ENCODE measurements at places on chromosomes 4 and X. TPM values are rescaled to one million over a fixed set of nuclear protein-coding genes. Genes with fewer than 3 reads are reported as not detected.

The GPC4 gene
- 50.0 TPM for polyA plus RNA-seq

The NDNF gene
- 10.1 TPM for polyA plus RNA-seq

The OTC gene
- polyA plus RNA-seq = not detected

The PACRGL gene
- polyA plus RNA-seq = 17.7 TPM

The EMCN gene
- polyA plus RNA-seq = 65.6 TPM

DNA sequence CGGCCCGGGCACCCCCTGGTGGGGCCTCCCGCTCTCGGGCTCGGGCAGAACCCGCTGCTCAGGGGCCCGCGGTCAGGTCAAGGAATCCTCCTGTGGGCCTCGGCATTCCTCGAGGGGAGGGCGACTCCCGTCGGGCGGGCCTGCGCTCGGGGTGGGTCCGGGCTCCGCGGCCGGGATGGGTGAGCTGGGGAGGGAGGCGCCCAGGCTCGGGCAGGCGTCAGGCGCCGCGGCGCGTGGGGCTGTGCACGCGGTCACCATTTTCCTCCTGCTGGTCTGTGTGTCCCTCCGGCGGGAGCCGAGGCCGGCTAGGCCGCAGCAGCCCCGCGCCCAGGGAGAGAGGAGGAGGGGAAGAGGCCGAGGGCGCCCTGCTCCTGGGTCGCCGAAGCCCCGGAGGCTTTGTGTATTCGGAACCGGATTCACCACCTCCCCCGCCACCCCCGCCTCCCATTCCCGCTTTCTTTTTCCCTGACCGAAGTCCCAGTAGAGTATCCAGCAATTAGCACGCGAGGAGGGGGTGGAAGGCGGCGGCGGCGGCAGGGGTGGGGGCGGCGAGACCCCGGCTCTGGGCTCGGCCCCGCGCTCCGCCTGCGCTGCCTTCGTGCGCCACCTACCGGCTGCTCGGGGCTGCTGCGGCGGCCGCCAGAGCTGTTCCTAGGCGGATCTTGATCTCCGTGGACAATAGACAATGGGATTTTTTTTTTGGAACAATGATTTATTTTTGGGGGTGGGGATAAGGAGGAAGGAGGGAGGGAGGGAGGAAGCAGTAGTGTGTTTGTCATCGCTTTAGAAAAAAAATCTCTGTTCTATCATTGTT is 99.0 kb upstream of the MAML3 start:
- DNase-seq = peak; percentile 86

GRCh38 chrX:69016293-69016941 is 148.8 kb downstream of the PJA1 start:
- DNase-seq = no peak

DNA sequence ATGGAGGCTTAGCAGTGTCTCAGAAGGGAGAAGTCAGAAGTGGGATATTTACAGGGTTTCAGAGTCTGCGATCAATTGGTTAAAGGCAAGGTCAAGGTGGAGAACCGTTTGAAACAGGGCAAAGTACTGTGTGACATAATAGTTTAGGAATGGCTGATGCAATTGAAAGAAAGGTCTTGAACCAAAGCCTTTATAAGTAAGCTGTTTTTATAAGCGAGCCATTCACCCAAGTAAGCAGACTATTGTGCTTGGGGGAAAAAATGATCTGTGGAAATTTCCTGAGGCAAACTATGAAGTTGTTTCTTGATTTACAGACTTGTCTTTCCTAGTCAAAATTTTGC is 327.3 kb downstream of the CAMK2D start:
- no peak for DNase-seq

DNA sequence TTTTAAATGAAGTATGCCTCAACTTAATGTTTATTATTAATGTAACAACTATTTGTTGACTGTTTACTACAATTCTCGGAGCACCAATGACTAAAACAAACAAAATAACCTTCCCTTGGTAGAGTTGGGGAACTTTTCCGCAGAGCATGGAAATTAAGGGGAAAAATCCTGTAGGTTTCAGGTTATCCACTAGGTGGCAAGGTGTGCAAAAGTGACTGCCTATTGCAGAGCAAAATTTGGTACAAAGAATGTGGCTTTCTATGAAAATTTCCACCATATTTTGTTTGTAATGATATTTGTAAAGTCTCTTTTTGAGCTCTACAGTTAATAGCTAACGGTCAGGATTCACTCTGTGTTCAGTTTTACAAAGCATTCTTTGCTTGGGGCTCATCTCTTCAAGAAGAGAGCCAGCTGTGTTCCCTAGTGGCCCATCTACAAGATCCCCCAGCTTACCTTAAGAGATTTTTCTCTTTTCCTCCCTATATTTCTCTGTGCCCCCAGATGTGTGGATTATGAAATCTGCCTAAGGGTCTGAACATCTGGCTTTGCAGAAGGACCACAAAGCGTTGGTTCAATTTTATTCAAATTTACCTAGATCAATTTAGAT is 61.1 kb downstream of the FBXO8 start:
- no peak for DNase-seq

DNA sequence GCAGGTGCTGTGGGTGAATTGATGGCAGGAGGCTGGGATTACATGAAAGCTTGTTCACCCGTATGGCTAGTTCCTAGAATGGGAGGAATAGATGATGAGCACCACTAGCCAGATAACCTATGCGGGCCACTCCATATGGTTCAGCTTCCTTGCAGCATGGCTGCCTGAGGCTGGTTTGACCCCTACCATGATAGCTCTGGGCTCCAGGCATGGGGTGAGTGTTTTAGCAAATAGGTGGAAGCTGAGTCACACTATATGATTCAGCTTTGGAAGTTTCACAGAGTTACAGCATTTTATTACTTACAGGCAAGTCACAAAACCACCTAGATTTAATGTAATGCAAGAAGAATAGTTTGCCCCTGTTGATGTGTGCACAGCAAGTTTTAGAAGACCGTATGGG is 603.2 kb downstream of the STIM2 start:
- no peak for DNase-seq

DNA sequence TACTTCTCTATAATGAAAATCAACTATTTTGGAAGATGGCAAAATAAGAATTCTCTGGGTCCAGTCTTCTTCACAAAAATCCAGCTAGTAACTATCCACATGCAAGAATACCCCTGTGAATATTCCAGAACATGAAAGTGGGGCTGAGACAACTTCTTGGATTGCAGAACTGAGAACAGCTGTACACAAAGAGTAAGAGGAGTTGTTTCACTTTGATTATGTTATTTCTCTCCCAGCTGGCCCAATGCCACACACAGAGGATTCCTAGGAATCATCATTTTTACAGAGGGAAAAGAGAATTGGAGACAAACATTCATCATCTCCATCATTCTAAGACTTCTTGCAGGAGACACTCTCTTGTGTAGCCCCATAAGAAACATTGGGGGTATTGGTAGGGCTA is 782.2 kb upstream of the LCORL start:
- DNase-seq = peak; percentile 21

GRCh38 chr4:184163813-184164212 is 53.9 kb downstream of the ENPP6 start:
- peak; percentile 63 for DNase-seq

GRCh38 chr4:1105067-1105466 is 8.3 kb downstream of the RNF212 start:
- no peak for DNase-seq

DNA sequence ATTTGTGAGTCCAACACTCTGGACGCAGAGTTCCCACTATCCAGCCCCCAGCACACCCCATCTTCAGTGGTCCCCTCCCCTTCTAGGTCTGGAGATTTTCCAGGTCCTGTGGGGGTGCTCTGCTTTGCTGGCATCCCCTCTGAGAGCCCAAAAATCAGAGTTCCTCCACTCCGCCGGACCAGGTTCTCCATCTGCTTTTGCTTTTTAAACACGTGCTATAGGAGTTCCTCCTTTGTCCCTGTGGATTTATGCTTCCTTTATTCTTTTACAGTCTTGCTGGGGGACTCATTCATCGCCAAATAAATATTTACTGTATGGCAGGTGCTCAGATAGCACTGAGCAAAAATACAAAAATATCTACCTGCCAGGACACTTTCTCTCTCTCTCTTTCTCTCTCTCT is 324.7 kb downstream of the STK32B start:
- no peak for DNase-seq

DNA sequence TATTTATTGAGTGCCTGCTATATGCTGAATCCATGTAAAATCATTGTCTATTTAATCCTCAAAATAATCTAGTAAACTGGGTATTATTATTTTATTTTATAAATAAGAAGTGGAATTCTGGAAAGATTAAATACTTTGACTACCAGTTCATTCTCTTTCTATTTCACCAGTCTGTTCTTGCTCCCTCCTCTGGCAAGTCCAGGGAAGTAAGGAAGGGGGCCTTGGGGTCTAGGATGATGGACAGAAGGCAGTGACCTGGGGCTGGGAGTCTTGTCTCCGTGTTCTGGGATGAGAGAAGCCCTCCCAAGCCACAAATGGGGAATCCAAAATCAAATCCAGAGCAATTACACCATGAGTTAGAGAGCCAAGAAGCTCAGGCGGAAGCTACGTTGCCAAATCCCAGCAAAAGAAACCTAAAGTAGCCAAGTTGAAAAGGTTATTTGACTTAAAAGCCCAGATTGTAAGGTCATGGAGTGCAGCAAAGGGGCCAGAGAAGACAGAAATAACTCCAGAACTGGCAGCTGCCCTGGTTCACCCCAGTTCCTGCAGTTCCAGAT is 28.3 kb upstream of the PARM1 start:
- no peak for DNase-seq
